ENCODE measurements at places on chromosomes 3 and 15.

DNA sequence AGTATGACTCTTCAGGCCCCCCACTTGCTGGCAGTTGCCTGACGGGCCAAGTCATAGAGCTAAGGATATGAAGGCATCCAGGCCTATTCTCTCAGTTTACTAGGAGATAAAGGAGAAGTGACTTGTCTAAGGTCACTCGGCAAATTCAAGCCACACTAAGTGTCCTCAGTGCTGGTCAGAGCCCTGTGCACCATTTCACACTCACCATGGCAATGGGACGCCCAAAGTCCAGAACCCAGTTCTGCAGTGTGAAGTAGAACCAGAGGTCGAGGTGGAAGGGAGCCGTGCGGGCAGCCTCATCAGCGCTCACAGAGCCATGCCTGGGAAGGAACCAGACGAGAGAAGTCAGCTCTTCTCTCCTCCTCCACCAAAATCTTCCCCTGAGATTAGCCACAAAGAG lies 11.2 kb downstream of the CLN6 start:
- DNase-seq, result no peak

DNA sequence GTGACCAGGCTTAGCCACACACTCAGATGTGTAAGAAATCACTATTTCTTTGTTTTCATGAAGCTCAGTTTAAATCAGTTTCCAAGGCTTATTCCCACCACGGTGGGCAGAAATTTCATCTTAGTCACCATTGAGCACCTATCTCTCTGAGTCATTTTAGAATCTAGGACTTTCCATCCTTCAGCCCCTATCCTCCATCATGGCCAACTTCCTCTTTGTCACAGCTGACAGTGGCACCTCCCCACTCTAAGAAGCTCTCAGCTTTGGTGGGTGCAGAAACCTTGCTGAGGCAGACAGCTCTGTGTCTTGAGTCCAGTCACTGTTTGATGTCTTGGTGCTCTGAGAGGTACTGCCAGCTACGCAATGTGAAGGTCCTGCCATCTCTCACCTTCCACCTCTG lies 32.9 kb downstream of the SNTN start:
- no peak for DNase-seq

- DNase-seq, result no peak
Measured at GRCh38 chr15:85625856-85626255, 168.9 kb downstream of the KLHL25 start.

DNA sequence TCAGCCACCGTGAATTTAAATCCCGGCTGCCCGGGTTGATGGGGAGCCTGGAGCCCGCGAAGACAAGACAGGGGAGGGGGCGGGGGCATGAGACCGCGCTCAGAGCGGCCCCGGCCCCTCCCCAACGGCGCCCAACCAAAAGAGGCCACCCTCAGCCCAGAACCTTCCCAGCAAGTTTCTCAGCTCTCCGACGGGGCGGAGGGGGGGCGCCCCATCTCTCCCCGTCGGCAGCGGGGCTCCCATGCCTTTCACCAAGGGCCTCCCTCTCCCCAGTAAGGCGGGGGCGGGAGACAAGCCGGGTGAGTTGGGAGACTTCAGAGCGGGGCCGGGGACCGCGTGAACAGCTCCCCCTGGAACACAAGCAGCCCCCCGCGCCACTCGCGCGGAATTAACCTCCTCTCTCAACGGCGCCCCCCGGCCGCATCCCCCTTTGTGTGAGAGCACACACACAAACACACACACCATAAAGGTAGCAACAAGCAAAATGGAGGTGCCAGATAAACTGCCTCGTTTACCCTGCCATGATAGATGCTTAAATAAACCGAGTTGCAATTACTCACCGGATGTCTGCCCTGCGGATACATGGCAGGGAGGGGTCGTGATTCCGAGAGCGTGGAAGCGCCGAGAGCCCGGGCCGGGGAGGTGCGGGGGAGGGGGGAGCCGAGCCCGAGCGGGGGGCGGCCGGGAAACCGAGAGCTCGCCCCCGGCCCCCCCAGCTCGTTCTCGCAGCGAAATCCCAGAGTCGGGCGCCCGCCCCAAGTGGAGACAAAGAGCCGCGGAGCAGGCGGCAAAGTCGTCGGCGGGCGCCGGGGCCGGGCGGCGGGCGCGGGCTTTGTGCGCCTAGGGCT lies 1.3 kb downstream of the TLE3 start:
- no peak for DNase-seq

DNA sequence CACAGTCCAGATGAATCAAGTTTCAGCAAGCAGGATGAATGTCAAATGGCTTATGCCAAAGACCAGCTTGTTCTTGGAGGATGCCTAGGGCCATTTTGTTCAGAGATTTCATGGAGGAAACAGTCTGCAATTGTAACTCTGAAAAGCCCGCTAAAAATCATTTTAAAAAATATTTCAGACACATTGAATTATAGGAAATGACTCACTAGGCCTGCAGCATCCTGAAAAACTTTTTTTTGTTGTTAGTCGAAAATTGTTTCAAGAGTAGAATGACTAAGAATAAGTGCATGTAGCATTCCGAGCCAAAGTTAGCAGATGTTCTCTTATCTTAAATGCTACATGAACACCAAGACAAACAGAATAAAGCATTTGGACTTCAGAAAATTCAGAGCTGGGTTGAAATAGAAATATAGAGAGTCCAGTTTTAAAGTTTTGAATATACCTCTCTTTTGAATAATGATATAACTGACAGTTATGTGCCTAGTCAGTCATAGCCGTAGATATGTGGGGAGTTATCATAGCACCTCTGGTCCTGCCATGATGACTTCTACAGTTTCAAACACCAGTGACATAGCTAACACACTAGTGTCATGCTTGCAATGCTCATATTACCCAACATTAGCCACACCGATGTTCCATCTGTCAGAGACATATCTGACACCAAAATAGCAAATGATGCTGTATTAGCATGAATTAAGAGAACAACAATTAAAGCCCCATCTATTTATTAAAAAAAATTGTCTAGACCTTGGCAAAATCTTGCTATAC lies 1462.8 kb upstream of the GBE1 start:
- DNase-seq, result no peak

DNA sequence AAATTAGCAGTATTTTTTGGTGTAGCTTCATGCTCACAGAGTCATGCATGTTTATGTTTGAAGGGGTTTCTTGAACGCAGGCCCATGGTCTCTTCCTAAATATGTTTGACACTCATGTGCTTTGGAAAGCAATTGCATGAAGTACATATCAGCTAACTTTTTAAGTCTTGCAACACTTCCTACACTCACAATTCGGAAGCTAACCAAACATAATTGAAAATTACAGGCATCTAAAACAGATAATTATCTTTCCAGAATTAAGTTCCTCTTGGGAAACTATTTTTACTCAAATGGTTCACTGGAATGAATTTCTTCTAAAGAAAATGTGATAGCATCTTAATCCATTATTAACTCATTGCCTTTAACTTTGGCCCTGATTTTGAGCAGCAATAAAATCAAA lies 438.9 kb downstream of the RAP2B start:
- no peak for DNase-seq

DNA sequence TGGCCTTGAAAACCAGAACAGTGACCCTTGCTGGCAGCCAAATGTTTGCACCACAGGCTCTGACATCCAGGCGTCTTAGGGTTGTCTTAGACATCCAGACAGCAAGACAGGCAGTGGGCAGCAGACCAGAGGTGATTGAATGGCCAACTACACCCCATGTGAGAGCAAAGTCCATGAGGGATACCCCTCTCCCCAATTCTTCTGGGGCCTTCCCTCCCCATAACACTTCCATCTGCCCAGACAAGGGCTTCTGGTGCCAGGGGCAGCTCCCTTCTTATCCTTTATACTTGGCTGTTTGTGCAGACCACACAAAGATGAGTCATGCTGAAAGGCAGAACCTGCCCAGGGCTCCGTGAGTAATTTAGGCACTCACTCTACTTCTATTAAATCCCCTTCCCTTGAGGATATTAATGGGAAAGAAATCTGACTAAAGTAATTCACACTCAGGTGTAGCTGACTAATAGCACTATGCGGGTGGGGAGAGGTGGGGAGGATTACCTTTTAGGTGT lies 257.9 kb downstream of the UACA start:
- no peak for DNase-seq

DNA sequence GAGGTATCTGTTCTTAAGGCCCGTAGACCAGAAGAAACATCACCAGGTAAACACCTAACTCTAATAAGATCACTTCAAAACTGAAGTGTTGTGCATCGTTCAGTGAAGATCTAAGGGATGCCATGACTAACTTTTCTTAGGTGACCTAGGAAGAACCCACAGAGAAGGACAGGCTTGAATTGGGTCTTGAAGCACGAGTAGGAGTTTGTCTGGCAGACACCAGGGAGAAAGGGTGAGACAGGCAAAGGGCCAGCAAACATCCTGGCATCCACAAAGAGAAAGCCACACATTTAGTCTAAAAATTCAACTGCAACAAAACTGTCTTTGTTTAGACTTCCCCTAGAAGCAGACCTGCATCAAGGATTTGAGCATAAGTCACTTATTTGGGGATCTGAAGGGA lies 15.5 kb upstream of the CMTM8 start:
- DNase-seq, result no peak

DNA sequence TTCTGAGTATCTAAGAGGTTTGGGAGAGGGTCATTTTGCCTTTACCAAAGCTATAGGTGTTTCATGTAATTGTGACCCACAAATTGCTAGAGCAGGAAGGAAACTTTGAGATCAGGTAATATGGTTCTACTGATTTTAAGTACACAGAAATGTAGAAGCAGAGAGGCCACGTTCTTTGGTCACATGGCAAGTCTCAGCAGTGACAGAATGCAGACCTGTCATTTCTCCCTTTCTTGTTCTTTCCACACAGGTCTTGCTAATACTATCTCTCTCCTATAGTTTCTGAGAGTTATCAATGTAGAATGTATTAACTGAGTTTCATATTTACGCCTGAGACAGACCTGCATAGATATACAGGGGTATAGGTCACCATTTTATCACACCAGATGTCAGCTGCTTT lies 10.9 kb upstream of the RTP1 start:
- no peak for DNase-seq

GRCh38 chr15:85047271-85047948 lies 65.8 kb downstream of the PDE8A start:
- DNase-seq, result no peak

GRCh38 chr3:171753025-171753472 lies 57.2 kb downstream of the PLD1 start:
- DNase-seq, result no peak

- no peak for DNase-seq
Measured at GRCh38 chr3:169303660-169304059, 359.9 kb downstream of the MECOM start.

- no peak for DNase-seq
Measured at GRCh38 chr3:116129187-116129946, 315.9 kb downstream of the LSAMP start.

DNA sequence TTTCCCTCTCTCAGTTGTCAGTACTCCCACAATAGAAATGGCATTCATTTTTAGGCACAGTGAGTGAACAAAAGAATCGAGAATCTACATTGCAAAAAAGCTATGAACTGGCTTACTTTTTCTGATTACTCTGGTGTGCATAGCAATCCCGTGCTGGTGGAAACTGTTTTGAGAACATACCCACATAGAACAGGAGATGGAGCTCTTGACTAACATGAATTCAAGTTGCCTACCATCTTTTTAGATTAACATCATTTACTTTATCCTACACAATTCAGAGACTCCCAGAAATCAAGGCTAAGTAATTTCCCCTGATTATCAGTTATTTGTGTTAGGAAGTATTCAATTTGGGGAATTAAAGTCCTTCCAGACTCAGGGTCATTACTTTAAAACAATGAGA lies 326.6 kb downstream of the ARPP21 start:
- DNase-seq, result no peak

- DNase-seq, result no peak
Measured at GRCh38 chr3:117411971-117412370, 702.4 kb downstream of the TUSC7 start.

DNA sequence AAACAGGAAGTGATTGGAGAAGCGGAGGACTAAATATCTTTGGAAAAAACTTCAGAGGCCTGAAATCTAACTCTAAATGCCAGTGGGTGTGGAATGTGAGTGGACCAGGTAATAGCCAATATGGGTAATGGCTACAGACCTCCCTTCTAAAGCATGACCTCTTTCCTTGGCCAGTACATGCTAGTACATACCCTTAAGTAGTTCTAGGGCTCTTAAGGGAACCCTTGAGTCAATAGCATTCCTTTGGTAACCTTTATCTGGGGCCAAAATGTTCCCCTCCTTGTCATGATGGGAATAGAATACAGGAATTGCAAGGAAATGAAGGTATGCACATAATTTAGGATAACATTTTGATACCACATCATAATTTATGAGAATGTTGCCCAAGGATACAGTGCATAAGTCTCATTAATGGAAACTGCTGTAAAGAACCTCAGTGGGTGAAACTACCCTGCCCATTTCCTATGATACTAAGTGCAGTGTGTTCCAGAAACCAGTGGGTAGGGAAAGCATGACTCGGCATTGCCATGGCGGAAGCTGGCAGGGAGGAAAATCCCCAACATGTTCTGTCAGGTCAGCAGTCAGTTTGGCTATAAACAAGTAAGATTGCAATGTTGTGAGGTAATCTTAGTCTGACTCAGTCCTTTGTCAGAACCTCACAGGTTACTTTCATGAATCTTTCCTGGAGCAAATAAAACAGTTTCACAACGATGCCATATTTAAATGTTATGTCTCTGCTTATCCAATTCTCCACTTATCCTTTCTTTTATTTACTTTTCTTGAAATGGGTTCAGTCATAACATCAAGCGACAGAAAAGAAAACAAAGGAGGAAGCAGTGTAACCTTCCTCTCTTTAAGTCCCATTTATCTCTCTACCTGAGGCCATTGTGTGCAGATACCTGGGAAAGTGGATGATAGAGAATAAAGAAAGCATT lies 23.5 kb upstream of the RAP2B start:
- DNase-seq, result no peak

DNA sequence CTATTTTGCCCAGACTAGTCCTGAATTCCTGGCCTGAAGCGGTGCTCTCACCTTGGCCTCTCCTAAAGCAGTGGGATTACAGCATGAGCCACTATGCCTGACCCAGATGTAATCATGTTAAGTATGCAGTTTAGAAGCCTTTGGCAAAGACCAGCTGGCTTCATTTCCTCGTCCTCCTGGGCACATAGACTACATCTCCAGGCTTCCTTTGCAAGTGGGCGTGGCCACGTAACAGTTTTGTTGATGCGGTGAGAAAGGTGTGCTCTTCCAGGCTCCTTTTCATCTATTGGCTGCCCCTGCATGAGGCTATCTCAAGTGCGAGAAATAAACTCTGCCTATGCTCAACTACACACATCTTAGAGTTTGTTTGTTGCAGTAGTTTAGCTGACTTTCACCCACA lies 13.0 kb downstream of the SV2B start:
- DNase-seq, result no peak
